ENCODE measurements at places on chromosomes 1 and 21. TPM values are rescaled to one million over a fixed set of nuclear protein-coding genes. Genes with fewer than 3 reads are reported as not detected.
A peak's percentile ranks its signal among the peaks of the same experiment; 100 is the strongest.

GRCh38 chr21:43277481-43278351, 108.9 kb downstream of the CRYAA start:
- no peak for DNase-seq

Gene CAPN2
- 73.3 TPM for total RNA-seq

Gene ZNF648
- total RNA-seq: 0.12 TPM

DNA sequence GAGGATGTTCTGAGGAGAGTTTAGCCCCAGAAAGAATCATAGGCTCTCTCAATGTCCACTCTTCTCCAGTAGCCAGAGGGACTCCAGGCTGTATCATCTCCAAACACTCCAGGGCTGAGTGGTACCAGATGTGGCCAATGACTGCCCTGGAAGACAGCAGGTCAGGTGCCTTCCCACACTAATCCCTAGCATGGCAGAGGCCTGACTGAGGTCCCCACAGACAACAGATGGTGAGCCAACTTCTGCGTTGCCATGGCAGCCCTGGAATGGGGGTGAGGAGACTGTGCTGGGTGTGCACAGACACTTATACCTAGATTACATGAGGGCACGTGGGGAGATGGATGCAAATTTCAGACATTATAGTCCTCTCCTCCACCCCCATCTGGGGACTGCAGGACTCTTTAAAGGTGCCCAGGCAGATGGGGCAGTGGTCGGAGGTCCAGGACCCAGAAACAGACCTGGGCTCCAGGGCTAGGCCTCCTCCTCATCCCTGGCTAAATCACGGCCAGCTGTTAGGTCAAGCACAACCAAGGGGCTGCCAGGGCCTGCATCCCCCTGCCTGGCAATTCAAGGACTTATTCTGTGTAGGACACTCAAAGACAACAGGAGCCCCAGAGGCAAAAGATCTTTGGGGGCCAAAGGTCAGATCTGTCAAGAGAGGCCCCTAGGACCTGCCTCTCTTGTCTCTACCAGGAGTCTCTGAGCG, 42.9 kb downstream of the CAMK2N1 start:
- peak; percentile 74 for DNase-seq

Gene NIBAN1
- total RNA-seq: 15.7 TPM

Data from lower leg skin (tissue), 4 donors.